CD8-positive, alpha-beta memory T cell (primary cell): ENCODE measurements at places on chromosomes 1 and 21.

DNA sequence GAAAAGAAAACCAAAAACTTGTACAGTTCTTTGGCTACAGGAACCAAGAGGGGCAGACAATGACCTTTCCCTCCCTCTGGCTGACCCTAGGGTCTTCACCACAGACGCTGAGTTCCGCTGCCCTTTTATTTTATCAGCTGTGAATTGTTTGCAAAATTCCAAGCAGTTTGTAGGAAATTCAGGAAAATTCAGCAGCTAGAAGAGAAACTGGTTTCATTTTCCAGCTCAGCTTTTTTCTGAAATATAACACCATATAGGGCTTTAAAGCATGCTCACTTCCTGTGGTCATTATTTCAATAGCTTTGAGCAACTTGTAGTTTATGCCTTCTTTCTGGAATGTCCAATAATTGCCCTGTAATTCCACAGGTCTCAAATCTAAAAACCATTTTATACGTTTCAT lies 5.5 kb upstream of the PIK3R3 start:
- DNase-seq, result no peak

DNA sequence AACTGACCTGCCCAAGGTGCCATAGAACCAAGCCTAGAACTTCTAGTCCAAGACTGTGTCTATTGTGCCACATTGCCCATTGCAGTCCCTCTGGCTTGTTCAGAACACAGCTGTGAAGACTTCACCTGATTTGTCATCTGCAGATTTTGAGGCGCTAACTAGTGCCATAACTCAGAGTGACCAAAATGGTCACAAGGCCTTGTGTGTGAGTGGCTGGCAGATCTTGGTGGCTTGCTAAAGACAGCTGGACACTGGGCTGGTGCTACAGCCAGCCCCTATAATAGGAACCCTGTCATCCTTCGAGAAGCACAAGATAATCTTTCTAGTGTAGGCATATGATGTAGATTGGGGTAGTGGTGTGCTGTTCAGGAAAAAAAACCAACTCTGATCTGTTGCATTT lies 63.7 kb upstream of the IFNLR1 start:
- no peak for DNase-seq

GRCh38 chr1:237700181-237700580 lies 190.5 kb downstream of the ZP4 start:
- no peak for DNase-seq

DNA sequence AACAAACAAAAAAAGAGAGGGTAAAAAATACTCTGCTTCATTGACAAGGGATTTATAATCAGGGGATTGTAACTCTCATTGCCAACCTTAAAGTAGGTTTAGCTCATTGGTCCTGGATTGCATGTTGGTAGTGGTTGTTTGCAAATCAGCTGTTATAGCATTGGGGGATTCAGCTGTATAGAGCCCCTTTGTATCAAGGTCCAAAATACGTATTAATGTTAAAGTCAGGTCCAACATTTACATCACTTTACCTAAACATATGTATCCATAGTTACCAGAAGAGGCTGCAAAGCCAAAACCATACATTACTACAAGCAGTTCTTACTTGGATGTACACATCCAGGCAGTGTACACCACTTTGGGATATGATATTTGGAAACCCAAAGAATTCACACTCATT lies 29.4 kb downstream of the RPS27 start:
- no peak for DNase-seq

- DNase-seq, result no peak
These were observed 32.0 kb downstream of the WDR26 start for GRCh38 chr1:224402472-224403036.
